Urinary bladder (tissue), 4 donors: ENCODE measurements at places on chromosomes 3 and 15. TPM values are rescaled to one million over a fixed set of nuclear protein-coding genes. Genes with fewer than 3 reads are reported as not detected.

DNA sequence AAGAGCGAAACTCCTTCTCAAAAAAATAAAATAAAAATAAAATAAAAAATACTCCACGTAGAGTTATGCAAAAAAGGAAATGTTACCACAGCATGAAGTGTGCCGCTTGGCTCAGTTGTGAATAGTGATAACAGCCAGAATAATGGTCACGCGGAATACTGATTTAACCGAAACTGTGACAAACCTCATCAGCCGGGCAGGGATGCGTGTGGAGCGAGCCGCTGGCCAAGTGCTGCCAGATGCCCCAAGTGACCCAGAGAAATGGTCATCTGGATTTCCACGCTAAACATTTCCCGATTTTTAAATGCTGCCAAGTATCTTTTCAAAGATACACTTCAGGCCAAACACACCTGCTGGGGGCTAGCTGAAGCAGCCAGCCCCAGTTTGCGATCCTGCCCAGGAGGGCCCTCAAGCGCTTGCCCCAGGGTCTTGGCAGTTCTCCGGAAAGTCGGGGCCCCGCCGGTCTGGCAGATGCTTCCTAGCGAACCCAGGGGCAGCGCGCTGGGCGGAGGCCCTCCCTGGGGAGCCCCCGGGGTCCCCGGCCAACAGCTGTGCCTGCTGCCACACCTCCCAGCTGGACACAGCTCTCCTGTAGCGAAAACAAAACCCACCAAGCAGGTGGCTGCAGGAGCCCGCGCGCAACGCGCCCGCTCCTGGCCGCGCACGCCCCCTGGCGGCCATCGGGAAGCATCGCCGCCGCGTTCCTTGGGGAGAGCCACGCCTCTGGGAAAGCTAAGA, 35.1 kb downstream of the CMTM6 start:
- DNase-seq = no peak

- DNase-seq = no peak
These were observed 2.8 kb downstream of the FOXB1 start for GRCh38 chr15:60006873-60007272.

GRCh38 chr3:158631981-158632380, 12.3 kb upstream of the GFM1 start:
- no peak for DNase-seq

DNA sequence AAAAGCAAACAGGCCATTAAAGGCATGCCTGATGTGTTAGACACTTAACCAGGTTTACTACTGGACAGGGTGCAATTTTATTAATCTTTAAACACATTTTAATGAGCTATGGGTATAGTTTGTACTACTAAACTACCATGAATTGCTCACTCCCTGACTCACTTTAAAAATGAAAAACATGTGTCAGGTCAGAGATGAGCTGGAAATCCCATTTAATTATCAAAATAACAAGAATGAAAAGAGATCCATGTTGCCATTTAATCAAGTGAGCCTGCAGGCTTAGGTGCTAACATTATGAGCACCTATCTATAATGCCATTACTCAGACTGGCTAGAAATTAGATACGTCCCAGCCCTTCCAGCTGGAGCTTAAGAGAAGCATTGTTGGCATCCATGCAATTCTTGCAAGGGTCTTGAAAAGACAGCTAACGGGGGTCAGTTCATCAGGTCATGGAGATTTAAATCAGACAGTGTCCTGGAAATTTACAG, 224.4 kb downstream of the THRB start:
- no peak for DNase-seq

DNA sequence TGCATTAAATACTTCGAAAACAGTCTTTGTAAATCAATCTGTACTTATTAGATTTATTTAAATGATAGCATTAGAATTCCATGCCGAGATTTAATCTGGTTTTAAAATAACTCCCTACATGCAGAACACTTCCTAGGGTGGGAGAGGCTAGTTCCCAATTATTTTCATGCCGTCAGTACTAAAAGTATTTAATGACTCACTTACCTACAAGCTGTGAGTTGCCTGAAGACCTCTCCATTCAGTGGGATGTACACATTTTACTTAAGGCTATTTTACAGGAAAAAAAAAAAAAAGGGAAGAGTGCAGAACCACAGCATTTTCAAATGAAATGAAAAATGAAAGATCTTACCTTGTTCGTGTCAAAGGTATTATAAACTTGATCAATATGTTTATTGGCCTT, 469 bp downstream of the GUCA1C start:
- no peak for DNase-seq

GRCh38 chr3:3260870-3261269, 81.4 kb upstream of the CRBN start:
- DNase-seq = no peak

GRCh38 chr3:113516115-113516505, 1.2 kb upstream of the SPICE1 start:
- DNase-seq = no peak

DNA sequence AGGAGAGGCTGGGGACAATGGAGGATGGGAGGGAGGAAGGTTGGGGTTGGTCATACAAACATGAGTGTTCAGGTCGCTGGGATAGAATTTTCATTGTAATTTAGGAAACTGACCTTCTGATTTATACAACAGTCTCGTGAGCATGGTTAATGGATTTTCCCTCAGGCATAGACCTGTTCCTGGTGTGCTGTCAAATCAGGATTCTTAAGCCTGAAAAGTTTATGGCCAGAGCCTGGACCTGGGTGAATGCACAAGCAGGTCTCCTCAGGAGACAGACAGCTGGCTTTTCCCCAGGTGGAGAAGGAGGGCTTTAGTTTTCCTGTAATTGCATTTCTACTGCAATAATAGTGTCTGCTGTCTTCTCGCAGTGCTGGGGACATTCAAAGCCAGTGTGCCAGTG, 338.0 kb downstream of the SHQ1 start:
- DNase-seq = no peak

The SLC12A1 gene
- total RNA-seq = not detected

The CYP1A2 gene
- not detected for total RNA-seq

The GOLGA8O gene
- 1.7 TPM for total RNA-seq

The BCL2A1 gene
- total RNA-seq = 2.3 TPM

The CTXN2 gene
- not detected for total RNA-seq
